Stimulated activated CD8-positive, alpha-beta memory T cell treated with anti-CD3 and anti-CD28 coated beads, Interleukin-15, amount 100 ng/mL, for 1 hour (primary cell): ENCODE measurements at places on chromosomes 2 and 18.

GRCh38 chr2:169050476-169051240 is 18.7 kb upstream of the DHRS9 start:
- DNase-seq, result no peak

- DNase-seq, result no peak
These were observed 1.1 kb downstream of the TRABD2A start for GRCh38 chr2:84879584-84880394.

DNA sequence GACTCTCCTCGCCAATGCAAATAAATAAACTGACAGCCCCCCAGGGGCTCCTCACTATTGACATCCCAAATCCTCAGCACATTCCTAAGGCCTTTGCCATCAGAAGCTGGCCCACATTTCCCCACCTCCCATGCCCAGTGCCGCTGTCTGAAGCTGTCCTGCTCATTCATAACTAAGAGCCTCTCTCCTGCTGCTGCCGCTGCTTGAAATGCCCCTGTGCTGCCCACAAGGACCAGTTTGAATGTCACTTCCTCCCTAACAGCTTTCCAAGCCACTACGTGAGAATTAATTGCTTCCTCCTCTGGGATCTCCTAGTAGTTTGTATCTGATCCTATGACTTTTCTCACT is 151.6 kb upstream of the CAPN13 start:
- DNase-seq, result no peak

DNA sequence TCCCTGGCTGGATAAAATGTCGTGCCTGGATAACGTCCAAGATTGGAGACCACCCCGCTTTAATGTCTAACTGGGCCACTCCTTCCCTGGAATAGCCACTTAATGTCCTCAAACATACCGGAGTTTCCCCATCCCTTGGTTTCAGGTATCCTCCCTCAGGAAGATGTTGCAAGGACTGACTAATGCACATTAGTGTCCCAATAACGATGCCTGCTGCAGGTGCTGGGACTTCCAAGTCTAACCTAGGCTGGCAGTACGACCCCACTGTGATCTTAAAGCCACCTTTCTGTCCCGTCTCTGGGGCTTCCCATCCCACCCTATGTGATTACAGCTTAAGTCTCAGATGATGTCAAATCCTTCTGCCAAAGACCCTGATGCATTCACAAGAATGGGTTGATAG is 1.1 kb upstream of the ATP6V1C2 start:
- DNase-seq, result no peak

GRCh38 chr2:11749646-11750349 is 3.4 kb downstream of the LPIN1 start:
- DNase-seq, result no peak

DNA sequence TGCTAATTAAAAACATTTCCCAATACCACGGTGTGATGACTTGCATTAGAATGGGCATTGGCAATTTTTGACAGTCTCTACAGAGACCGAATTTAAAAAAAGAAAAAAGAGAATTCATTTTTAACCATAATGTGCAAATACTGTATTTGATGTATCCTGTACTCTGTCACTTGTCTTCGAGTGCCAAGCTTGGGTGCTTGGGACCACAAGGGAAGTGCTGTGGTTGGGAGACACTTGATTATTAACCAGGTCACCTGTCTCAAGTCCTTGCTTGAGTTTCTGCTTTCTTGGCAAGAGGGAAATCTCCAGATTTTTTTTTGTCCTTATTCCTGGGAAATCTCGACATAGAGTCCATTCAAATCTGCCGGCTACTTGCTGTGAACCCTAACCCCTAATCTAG is 209.0 kb downstream of the MC4R start:
- no peak for DNase-seq

- DNase-seq, result no peak
These were observed 7.2 kb downstream of the HDLBP start for GRCh38 chr2:241308267-241308666.

DNA sequence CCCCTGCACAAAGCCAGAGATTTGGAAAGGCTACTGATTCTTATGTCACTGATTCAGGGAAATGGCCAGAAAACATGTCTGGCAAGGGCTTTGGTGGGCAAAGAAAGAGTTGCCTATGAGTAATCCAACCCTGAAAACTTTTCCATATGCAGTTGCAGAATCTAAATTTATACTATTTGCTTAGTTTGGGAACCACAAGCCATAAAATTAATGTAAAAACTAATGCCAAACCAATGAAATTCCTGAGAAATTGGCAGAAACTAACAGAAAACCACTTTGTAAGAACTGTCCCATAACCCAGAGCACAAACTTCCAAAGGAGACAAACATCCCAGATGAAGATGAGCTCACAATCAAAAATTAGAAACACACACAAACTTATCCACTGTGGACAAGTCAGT is 48.8 kb downstream of the TCF4 start:
- DNase-seq, result no peak

DNA sequence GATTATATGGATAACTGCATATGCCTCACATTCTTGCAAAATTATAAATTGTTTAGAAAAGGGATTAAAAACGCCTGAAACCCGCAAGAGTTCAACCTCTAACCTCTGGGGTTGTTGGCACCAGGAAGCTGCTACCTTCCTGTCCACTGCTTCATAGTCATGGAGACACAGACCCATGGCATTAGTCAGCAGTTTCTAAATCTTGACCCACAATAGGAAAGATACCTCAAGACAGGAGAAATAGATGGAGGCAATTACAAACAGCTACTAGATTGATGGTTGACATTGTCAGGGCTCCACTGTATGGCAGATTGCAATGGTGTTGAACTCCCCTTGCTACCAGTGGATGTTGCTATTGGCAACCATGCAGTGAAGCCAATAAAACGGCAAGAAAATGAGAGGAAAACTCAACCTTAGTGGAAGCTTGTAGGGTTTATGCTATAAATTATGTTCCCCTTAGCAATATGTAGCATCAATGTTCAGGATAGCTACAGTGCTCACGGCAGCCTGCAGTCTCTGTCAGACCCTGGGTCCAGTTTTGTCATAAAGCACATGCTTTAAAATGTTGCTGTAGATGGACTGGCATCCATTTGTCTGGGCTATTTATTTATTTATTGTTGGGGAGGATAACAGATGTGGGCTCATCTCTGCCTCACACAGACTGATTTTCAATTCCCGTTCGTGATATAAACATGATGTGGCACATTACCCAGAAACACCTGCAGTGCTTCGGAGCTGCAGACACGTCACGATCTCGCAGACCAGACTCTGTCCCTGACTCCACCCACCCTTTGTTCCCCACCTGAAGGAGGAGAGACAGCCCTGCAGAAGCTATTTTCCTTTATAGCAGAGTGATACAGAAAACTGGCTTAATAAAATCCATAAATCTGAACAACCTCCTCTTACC is 233.4 kb downstream of the AGPS start:
- no peak for DNase-seq

DNA sequence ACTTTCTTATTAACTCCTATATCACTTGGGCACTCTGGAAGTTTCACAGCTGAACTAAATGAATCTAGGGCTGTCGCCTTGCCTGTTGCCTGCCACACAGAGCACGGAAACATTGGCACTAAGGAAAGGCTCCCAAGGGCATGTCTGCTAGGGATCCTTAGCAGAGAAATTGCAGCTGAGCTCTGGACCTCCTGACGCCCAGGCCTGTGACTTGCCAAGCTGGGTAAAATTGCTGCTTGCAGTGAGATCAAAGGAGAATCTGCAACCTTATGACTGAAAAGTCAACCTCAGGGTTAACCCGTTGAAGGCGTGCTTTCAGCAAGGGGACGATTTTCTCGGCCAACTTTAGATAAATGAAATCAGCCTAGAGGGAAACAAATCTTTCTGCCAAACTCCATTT is 189.8 kb downstream of the NCK2 start:
- DNase-seq, result no peak

GRCh38 chr18:38032516-38032915 is 466.9 kb upstream of the CELF4 start:
- no peak for DNase-seq

GRCh38 chr2:59395119-59395518 is 1154.0 kb upstream of the FANCL start:
- DNase-seq, result no peak

- no peak for DNase-seq
These were observed 29.4 kb downstream of the SDC1 start for GRCh38 chr2:20195431-20196033.

GRCh38 chr2:124639524-124639923 is 614.4 kb downstream of the CNTNAP5 start:
- DNase-seq, result no peak

DNA sequence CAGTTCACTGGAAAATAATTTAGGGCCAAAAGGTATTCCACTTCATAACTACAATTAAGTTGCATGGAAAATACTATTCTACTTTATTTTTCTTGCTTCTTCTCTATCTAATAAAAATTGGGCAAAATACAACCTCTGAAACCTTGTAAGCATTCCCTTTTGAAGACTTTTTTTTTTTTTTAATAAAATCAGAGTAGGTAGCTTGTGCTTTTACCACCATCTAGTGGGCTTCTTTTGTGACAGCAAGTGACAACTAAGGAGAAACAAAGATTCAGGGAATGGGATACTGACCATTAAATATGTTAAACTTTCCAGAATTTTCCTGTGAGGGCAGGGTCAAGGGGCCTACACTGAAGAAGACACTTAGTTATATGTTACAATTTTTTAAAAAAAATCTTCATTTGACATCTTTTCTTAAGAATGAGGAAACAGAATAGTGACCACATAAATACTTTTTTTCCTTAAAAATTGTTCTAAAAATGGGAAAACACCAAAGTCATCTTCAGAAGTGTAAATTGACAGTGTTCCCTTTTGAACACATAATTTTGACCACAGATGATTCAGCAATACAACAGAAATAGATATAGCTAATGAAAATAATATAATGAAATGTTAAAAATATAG is 1183.2 kb upstream of the ACVR2A start:
- DNase-seq, result no peak

DNA sequence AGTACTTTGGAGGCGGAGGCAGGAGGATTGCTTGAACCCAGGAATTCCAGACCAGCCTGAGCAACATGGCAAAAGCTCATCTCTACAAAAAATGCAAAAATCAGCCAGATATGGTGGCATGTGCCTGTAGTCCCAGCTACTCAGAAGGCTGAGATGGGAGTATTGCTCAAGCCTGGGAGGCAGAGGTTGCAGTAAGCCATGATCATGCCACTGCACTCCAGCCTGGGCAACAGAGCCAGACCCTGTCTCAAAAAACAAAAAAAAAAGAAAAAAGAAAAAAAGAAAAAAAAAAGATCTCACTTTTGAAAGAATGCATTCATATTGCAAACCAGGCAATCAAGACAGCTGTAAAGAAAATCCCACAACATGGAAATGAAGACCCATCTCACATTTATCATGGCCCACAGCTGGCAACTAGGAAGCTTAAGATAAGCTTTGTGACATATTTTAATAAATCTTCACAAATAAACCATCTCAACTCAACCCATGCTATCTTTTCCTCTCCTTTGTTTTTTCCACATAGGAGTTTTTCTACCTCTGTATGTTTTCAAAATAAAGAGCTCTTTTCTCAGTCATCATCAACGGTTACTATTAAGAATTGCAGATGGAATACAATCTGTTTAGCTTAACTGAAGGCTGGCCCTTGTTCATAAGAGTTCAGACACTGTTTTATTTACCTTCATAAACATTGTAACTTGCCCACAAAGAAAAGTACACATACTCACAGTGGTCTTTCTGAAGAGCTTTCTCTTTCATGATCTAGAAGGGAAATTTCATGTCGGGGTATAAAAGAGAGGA is 137.0 kb downstream of the MREG start:
- no peak for DNase-seq

DNA sequence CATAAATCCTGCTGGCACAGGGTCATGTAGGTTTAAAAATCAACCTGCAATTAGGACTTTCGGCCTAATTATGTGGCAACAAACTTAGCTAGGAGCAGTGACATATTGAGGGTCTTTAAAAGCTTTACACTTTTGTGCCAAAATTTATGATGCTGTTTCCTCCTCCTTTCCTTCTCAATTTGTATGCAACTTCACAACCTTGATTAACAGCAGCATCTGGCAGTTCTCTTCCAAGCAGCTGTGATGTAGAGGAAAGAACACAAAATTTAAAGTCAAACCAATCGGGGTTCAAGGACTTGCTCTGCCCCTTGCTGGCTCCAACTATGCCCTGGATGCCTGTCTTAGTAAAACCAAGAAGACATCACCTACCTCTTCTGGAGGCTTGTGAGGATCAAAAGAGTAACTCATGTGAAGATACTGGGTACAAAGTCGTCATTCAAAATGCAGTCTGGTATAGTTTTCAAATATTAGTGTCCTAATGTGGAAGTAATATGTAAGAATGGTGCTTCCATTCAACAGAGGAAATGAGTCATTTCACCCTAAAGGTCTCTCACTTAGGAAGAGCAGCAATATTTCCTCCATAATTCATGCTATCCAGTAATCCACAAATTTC is 94.7 kb downstream of the ANKRD44 start:
- no peak for DNase-seq
